ENCODE measurements at places on chromosomes 6 and 20.

- H3K4me1 ChIP-seq: peaks cover 22% of the 10 kb centered on the region
- H3K4me3 ChIP-seq: peak overlapping the region; percentile 70
- peaks cover 55% of the 10 kb centered on the region for H3K27me3 ChIP-seq
- no peaks in the 10 kb centered on the region for H3K36me3 ChIP-seq
Measured at GRCh38 chr6:106973018-106973835, 1.3 kb downstream of the CD24 start.

- peaks cover 8% of the 10 kb centered on the region for H3K27me3 ChIP-seq
- H3K4me3 ChIP-seq: no peak overlapping the region
Measured at GRCh38 chr6:57305107-57305506, 12.3 kb upstream of the PRIM2 start.

- no peak overlapping the region for H3K27ac ChIP-seq
- H3K27me3 ChIP-seq: no peaks in the 10 kb centered on the region
- DNase-seq: no peak
- peaks cover 29% of the 10 kb centered on the region for H3K4me1 ChIP-seq
- H3K4me3 ChIP-seq: no peak overlapping the region
Measured at GRCh38 chr20:58402305-58402704, 13.3 kb downstream of the VAPB start.

- H3K27me3 ChIP-seq: peaks cover 68% of the 10 kb centered on the region
- peaks cover 10% of the 10 kb centered on the region for H3K4me1 ChIP-seq
- no peaks in the 10 kb centered on the region for H3K36me3 ChIP-seq
- no peak within 1 kb of the TSS for H3K27ac ChIP-seq
- no peak for DNase-seq
Measured at GRCh38 chr20:45469336-45470261, at the start of gene WFDC2. Gene WFDC2 (plus strand): TSS chr20:45469753. CDS start chr20:45469782, 29 bp downstream.

DNA sequence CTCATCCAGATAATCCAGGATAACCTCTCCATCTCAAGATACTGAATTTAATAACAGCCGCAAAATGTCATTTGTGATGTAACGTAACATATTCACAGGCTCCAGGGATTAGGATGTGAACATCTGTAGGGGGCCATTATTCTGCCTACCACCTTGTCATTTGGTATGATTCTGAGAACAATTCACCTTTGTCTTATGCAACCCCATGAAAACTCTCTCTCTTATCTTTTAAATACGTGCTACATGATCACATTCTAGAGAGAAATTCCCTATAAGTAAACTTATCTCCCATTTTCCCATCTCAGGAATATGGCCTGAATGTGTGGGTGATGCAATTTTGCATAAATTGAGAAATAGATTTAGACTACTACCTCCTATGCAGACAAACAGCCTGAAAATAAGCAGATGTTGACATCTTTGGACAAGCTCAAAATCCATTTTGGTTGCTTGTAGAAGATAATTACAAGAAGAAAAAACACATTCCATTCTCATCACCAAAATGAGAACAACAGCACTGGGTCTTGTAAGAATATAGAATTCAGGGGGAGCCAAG, 255.4 kb upstream of the STXBP5 start:
- H3K27me3 ChIP-seq: no peaks in the 10 kb centered on the region
- no peak overlapping the region for H3K4me3 ChIP-seq
- H3K4me1 ChIP-seq: peaks cover 19% of the 10 kb centered on the region
- H3K36me3 ChIP-seq: peaks cover 2% of the 10 kb centered on the region
- H3K27ac ChIP-seq: no peak overlapping the region

GRCh38 chr20:17262786-17263185, 35.9 kb downstream of the PCSK2 start:
- H3K36me3 ChIP-seq: no peaks in the 10 kb centered on the region
- no peak overlapping the region for H3K4me3 ChIP-seq
- no peak for DNase-seq
- H3K4me1 ChIP-seq: no peaks in the 10 kb centered on the region

DNA sequence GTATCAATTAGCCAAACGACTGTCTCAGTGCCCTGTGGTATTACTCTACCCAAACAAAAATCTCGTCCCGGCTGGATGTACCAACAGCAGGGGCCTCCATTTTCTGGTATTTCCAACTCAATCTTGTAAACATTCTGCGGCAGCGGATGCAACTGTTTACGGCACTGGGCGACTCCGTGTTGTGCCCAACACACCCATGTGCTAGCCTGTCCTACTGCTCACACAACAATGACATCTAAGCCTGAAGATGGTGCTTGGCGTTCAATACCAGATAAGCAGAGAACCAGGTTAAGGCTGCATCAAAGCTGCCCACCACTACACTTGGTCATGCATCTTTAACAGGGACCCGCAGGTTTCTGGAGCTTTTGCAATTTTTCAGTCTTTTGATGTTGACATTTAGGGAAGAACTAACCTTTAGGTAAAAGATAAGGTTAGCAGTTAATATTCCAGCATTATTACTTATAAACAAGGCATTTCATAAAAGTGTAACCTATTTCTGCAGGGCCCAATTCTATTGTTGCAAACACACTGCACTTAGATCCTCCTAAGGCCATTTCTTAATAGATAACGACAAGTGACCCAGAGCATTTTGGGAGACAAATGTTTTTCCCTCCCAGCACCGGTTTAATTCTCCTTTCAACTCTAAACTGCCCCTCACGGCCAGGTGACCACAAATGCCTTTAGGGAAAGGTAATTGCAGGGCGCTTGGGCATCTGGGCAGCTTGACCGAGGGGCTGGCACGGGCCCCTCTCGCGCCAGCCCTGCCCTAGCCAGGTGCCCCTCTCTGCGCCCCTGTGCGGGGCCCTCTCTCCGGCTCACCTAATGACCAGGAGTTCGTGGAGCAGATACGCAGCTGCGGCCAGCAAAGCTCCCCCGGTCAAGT, 945 bp downstream of the FAXC start:
- no peak overlapping the region for H3K4me3 ChIP-seq
- H3K27me3 ChIP-seq: peaks cover 77% of the 10 kb centered on the region
- DNase-seq: no peak
- no peaks in the 10 kb centered on the region for H3K36me3 ChIP-seq
- no peak overlapping the region for H3K27ac ChIP-seq

DNA sequence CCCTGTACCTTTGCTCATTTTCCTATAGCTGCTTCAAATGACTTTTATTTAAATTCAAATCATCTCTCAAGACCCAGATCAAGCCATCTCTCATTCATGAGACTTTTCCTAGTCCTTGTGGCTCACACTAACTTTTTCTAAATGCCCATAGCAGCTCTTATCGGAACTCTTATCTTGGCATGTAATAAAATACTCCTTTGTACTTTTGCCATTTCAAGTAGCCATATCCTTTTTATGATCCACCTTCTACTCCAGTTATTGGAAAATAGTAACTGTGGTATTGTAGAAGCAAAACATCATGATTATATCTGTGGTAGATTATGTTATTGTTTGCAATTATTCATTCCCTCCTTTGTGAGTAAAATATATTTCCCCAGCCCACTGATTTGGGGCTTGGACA, 37.6 kb upstream of the FILIP1 start:
- no peaks in the 10 kb centered on the region for H3K36me3 ChIP-seq
- DNase-seq: no peak
- peaks cover 18% of the 10 kb centered on the region for H3K27me3 ChIP-seq
- H3K4me3 ChIP-seq: no peak overlapping the region
- H3K4me1 ChIP-seq: no peaks in the 10 kb centered on the region

DNA sequence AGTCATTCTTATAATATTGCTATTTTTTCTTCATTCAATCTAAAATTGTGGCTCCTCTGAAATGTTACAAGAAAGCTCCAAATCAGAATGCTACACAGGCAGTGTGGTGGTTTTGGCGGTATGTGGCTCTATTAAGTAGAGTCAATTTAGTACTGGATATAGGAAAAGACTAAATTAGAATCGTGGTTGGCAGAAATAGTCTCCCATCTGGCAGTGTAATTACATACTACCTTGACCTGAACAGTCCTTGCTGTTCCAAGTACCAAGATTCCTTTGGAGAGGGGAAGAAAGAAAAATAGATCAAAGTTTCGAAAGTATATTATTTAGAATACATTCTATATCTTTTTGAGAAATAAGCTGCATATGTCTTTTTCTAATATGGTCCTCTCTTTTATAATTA, 78.2 kb downstream of the C6orf118 start:
- no peak for DNase-seq
- no peak overlapping the region for H3K4me3 ChIP-seq
- no peak overlapping the region for H3K27ac ChIP-seq
- no peaks in the 10 kb centered on the region for H3K27me3 ChIP-seq
- no peaks in the 10 kb centered on the region for H3K4me1 ChIP-seq

GRCh38 chr6:135739288-135739687, 112.2 kb upstream of the PDE7B start:
- no peak for DNase-seq
- H3K27ac ChIP-seq: no peak overlapping the region
- H3K4me3 ChIP-seq: no peak overlapping the region
- peaks cover 6% of the 10 kb centered on the region for H3K4me1 ChIP-seq
- H3K27me3 ChIP-seq: peaks cover 1% of the 10 kb centered on the region
- H3K36me3 ChIP-seq: no peaks in the 10 kb centered on the region

- no peak overlapping the region for H3K27ac ChIP-seq
- H3K4me1 ChIP-seq: peaks cover 29% of the 10 kb centered on the region
- no peak overlapping the region for H3K4me3 ChIP-seq
- H3K36me3 ChIP-seq: no peaks in the 10 kb centered on the region
- DNase-seq: peak; percentile 65
- no peaks in the 10 kb centered on the region for H3K27me3 ChIP-seq
Measured at GRCh38 chr6:11496152-11497060, 41.1 kb upstream of the TMEM170B start.

DNA sequence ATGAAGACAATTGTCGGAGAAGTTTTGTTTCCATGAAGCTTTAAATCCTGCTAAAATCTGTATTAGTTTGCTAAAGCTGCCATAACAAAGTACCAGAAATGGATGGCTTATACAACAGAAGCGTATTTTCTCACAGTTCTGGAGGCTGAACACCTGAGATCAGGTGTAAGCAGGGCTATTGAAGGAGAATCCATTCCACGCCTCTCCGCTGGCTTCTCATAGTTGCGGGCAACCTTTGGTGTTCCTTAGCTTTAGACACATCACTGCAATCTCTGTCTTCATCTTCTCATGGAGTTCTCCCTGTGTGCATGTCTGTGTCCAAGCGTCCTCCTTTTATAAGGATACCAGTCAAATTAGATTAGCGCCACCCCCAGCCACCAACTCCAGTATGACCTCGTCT, 159.9 kb upstream of the CDYL start:
- no peak overlapping the region for H3K4me3 ChIP-seq
- no peak overlapping the region for H3K27ac ChIP-seq
- no peak for DNase-seq
- H3K27me3 ChIP-seq: peaks cover 5% of the 10 kb centered on the region
- no peaks in the 10 kb centered on the region for H3K36me3 ChIP-seq

GRCh38 chr20:38497246-38497935, 24.7 kb downstream of the RALGAPB start:
- no peaks in the 10 kb centered on the region for H3K27me3 ChIP-seq
- H3K36me3 ChIP-seq: peaks cover 33% of the 10 kb centered on the region

DNA sequence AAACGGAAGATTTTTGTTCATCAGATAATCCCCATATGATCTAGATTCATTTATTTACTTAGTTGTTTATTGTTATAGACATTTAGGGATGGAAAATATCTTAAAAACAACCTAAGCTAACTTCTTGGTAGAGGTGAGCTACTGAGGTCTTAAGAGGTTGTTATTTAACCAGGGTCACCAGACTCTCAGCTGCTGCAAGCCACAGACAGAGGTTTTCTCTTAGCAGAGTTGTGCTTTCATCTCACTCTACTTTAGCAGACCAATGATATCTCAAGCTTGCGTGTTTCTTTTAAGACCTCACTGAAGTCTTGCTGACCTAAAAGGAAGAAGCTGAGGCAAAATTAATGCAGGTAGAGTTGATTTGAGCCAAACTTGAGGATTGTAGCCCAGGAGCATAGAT, 43.6 kb downstream of the NCOA7 start:
- peaks cover 47% of the 10 kb centered on the region for H3K4me1 ChIP-seq
- H3K27ac ChIP-seq: no peak overlapping the region
- H3K4me3 ChIP-seq: no peak overlapping the region

DNA sequence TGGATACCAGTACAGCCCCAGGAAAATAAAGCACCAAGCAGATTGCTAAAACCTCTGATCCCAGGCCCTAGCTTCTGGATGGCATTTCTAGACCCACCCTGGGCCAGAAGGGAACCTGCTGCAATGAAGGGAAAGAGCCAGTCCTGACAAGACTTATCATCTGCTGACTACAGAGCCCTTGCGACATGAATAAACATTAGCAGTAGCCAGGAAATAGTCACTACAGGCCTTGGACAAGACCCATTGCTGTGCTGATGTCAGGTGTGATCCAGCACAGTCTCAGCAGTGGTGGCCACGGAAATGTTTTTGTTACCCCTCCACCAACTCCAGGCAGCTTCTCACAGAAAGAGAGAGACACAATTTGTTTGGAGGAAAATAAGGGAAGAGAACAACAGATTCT, 399.3 kb downstream of the HAO1 start:
- H3K4me3 ChIP-seq: no peak overlapping the region
- DNase-seq: no peak
- no peak overlapping the region for H3K27ac ChIP-seq
- no peaks in the 10 kb centered on the region for H3K4me1 ChIP-seq

- H3K27me3 ChIP-seq: peaks cover 50% of the 10 kb centered on the region
- H3K36me3 ChIP-seq: no peaks in the 10 kb centered on the region
- DNase-seq: no peak
- peaks cover 54% of the 10 kb centered on the region for H3K4me1 ChIP-seq
Measured at GRCh38 chr6:169803271-169803811, 51.9 kb downstream of the ERMARD start.

DNA sequence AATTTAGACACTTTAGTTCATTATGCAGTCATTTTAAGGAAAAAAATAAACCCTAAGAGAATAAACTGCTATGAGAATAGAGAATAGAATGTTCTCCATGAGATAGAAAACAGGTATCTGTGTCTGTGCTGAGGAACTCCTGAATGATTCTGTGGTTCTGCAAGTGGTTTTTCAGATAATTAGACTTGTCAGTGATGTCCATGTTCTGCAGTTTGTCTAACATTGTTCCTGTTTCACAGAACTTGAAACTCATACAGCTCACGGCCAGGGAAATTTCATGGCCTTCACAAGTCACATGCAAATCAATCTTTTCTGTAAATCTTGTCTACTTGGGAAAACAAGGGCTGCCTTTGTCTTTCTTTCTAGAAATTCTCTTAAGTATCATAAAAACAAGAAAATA, 73.4 kb upstream of the HMGCLL1 start:
- no peak for DNase-seq
- no peaks in the 10 kb centered on the region for H3K27me3 ChIP-seq
- no peaks in the 10 kb centered on the region for H3K4me1 ChIP-seq
- H3K36me3 ChIP-seq: no peaks in the 10 kb centered on the region

DNA sequence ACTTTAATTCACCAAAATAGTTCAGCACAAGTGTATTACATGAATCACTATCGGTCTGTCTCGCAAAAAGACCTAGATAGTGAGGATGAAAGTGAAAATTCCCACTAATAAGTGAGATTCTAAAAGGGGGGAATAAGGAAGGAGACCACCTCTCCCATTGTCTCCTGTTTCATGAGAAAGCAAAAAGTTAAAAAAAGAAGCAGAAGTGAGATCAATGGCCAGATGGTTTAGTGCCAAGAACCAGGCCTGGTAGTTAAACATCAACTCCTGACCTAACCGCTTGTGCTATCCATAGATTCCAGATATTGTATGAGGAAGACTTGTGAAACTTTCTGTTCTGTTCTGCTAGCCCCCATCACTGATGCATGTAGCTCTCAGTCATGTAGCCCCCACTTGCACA, 293.0 kb downstream of the RNGTT start:
- H3K27ac ChIP-seq: no peak overlapping the region
- peaks cover 64% of the 10 kb centered on the region for H3K36me3 ChIP-seq
- DNase-seq: no peak
- no peaks in the 10 kb centered on the region for H3K4me1 ChIP-seq
- no peaks in the 10 kb centered on the region for H3K27me3 ChIP-seq

GRCh38 chr6:699319-699718, 6.4 kb upstream of the EXOC2 start:
- peaks cover 4% of the 10 kb centered on the region for H3K27me3 ChIP-seq
- DNase-seq: no peak
- no peaks in the 10 kb centered on the region for H3K4me1 ChIP-seq
- H3K36me3 ChIP-seq: no peaks in the 10 kb centered on the region

Measured in activated naive CD8-positive, alpha-beta T cell treated with anti-CD3 and anti-CD28 coated beads, Interleukin-2, amount 50 U/mL, for 24 hours (primary cell).